Germinal center (tissue), 1 donor: ENCODE measurements at places on chromosomes 2 and 18.

- peak; percentile 87 for DNase-seq
Observed at GRCh38 chr2:3651691-3652648, 6.0 kb upstream of the ALLC start.

DNA sequence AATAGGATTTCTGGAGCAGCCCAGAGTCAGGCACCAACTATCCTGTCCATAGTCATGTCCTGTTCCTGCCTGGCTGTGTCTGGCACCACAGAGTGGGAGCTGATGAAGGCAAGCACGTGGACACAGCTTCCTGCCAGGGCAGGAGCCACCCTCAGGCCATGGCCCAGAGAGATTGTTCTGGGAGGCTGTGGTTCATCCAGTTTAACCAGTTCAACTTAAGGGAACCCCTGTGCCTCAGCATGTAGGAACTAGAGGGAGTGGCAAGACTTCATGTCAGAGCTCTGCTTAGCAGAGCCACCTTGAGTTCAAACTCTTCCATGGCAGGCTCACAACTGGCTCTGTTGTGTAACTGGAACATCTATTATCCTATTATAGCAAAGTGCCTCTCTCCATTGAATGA lies 73.2 kb upstream of the NCKAP5 start:
- no peak for DNase-seq

DNA sequence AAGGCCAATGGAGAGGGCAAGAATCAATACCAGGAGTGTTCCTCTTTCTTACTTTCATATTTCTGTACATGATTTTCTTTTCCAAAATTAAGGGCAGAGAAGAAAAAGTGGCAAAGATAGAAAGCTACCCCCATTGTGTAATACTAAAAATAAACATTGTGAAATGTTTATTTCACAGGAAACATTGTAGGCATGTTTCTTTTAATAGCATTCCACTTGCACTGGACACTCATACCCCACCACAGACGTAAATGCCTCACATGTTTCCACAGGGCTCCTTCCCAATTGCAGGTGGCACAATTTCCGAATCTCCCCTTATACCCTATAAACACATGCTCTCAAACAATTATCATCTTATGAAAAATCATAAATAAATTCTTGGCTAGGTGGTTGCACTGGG lies 645.1 kb upstream of the SETBP1 start:
- no peak for DNase-seq

- no peak for DNase-seq
Observed at GRCh38 chr2:156702541-156702940, 266.4 kb downstream of the GPD2 start.

- no peak for DNase-seq
Observed at GRCh38 chr2:232341739-232342126, 36.8 kb upstream of the ALPP start.
